ENCODE measurements at places on chromosomes 7 and 10.
A peak's percentile ranks its signal among the peaks of the same experiment; 100 is the strongest.

- no peak for DNase-seq
Measured at GRCh38 chr7:100477871-100478267, 1.1 kb downstream of the TSC22D4 start.

DNA sequence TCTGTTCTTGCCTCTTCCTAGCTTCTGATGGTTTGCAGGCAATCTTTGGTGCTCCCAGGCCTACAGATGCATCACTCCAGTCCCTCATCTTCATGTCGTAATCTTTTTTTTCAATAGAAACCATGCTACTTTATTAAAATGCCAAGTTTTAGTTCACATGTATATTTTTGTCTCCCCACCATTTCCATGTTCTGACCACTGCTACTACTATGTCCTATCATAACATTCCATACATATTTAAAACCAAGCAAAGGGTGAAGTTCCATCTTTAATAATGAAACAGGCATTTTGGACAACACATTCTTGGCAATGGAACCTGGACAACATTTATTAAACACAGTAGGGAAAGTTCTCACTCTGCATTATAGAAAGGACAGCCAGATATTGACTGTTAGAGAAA lies 58.8 kb downstream of the ZNF518A start:
- no peak for DNase-seq

GRCh38 chr7:1204460-1205140 lies 28.1 kb upstream of the UNCX start:
- DNase-seq, result no peak

DNA sequence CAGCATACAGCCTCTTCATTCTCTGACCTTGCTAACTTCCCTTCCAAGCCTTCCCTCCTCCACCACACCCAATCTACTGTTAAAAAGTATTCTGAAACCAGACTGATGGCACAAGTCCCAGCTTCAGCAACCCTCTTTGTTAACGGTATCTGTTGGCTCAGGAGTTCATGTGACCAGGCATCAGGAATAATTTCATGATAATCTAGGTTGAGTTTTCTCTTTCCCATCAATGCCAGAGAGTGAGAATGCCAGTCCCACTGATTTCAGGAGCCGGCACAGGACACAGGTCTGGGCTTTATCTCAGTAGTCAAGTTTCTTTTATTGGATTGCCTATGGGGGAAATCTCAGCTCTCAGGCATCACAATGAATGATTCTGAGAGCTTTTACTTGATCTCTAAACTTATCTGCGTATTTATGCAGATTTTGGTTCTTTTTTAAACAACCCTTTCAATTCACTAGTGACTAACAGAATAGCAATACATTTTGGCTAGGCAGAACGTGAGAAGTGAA lies 231.0 kb upstream of the LYZL1 start:
- DNase-seq, result no peak

GRCh38 chr7:159179241-159179640 lies 34.6 kb upstream of the VIPR2 start:
- DNase-seq, result no peak

GRCh38 chr10:3512263-3512662 lies 272.7 kb downstream of the KLF6 start:
- DNase-seq, result no peak

DNA sequence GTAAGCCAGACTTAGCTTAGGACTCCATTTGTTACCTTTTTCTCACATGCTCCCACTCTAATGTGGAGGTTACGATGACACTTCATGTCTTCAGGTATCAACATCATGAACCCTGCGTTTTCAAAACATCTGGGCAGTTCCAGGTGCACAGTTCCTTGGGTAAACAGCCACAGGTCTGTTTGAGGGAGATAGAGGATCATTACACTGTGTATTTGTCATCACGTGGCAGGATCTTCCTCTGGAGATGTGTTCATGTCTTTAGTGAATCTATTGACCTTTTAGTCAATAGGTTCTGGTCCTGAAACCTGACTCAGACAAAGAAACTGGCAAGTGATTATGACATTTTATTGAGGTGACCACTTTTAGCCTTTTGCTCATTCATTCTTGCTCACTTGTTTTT lies 145.5 kb downstream of the ANKRD7 start:
- DNase-seq, result no peak

DNA sequence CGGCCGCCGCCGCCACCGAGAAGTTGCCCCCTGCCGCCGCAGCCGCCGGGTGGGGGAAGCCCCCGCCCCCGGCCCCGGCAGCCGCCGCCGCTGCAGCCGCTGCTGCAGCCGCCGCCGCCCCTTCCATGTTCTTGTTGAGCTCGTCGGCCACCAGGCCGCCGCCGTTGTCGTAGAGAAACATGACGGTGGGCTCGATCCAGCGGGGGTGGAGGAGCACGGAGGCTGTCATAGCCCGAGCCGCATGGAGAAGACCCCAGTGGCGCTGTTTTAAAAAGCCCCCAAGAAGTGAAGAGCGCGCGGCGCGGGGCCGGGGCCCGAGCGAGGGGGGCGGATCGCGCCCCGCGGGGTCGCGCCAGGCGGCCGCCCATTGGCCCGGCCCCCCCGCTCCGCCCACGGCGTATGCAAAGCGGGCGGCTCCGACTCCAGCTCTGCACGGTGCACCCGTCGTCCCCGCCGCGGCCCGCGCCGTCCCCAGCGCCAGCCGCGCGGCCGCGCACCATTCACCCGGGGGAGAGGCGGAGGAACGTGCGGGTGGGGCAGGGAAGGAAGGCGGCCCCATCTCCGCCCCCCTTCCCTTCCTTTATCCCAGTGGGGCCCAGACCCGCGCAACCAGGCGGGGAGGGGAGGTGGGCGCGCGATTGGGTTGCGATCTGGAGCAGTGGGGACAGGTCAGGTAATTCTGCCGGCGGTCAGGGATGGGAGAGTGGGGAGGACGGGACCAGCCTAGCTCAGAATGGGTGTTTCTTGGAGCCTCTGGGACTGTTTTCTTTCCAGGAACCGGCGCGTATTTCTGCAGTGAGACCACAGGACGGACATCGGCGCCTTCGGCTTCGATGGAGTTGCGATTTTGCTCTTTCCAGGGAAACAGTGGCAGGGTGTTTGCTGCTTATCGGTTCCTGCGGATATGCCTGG lies at the start of gene HOXA13:
Gene HOXA13, minus strand, starts transcription at position 243 of the 912 bp plus-strand sequence. Its CDS starts 14 bp downstream, at position 229.
- DNase-seq, result no peak

DNA sequence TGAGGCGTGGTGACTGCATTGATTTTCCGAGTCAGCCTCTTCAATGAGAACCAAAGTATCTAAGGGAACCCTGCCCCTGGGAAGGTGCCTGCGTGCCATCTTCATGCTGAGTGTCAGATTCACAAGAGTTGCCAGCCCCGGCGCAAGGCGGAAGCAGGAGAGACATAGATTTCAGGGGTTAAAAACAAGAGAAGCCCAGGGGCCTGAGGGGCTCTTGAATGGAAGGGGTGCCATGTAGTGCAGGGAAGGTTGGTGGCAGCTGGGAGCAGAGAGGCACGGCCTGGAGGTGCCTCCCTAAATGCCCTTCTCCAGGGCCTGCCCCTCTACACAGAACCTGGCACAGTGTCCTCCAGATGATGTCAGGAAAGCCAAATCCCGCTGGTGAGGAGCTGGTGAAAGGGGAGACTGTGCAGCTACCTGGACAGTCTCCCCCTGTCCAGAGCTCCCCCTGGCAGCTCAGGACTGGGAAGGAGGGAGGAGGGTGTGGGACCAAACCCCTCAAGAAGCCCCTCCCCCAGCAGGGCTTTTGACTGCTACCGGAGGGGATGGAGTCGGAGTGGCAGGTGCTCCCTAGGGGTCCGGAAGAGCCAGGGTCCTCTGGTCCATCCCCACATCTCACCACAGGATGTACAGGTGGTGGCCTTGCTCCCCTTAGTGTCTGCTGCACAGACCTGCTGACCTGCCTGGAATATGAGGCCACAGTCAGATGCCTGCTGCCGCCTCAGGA lies 137.9 kb downstream of the TCERG1L start:
- DNase-seq, result no peak

GRCh38 chr10:13528123-13528874 lies 515 bp downstream of the BEND7 start:
- DNase-seq, result no peak

DNA sequence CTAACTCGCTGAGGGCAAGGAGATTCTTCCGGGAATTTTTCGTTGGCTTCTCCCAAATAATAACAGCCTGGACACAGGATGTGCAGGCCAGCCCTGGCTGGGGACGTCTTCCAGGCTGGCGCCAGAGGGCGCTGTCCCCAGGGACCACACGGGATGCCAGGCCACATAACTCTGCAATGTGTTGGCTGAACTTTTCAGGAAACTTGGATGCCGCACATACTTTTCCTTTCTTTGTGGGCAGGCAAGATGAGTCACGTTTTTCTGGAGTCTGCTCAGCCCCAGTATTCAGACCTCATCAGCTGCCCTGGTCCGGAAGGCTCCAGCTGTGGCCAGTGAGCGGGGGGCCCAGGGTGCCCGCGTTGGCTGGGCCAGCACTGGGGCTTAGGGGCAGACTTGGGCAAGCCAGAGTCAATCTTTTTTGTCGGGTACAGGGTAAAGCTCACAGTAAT lies 122.7 kb downstream of the PRKAG2 start:
- DNase-seq, result peak; percentile 79

GRCh38 chr7:151119902-151120301 lies 33.6 kb downstream of the AGAP3 start:
- DNase-seq, result no peak

- no peak for DNase-seq
Measured at GRCh38 chr7:115462301-115463015, 540.6 kb downstream of the MDFIC start.

DNA sequence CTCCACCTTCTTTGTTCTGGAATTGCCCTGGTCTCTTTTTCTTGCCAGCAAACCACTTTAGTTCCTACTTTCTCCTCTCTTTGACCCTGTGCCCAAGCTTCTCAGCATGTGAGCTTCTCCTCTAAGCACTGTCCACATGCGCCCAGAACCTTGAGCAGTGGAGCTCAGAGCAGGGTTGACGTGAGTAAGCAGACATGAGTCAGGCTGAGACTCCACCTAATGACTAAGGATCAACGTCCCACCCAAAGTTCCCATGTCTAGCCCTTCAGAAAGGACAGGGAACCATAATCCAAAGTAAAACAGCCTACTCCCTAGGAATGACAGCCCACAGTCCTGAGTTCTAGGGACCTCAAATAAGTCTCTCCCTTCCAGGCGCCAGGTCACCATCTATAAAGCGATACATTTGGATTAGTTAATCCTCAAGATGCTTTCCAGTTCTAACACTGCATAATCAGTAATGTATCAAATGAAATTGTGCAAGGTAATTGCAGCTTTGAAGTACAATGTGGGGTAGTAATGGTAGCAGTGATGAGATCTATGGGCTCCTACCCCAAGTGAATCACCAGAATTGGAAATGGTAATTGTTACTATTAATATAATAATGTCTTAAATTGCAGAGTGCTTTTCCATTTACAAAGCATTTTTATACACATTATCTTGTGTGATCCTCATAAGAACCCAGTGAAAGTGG lies 44.5 kb downstream of the KCNMA1 start:
- DNase-seq, result peak; percentile 60

- DNase-seq, result no peak
Measured at GRCh38 chr7:50119815-50120637, 27.0 kb upstream of the ZPBP start.

DNA sequence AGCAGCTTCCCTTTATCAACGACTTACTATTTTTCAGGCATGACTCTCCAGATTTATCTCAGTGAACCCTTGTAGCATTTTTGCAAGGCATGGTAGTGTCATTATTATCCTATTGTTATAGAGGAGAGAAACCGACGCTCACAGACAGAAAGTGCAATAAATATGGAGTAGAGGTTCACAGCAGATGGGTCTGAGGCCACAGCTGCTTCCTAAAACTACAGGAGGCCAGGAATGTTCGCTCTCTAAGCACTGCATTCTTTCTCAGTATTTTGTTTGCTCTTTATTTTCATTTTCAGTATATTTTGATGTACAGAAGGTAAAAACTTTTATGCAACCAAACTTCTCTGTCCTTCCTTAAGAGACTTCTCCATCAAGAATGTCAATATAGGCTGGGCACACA lies 4.5 kb upstream of the AEBP1 start:
- no peak for DNase-seq

DNA sequence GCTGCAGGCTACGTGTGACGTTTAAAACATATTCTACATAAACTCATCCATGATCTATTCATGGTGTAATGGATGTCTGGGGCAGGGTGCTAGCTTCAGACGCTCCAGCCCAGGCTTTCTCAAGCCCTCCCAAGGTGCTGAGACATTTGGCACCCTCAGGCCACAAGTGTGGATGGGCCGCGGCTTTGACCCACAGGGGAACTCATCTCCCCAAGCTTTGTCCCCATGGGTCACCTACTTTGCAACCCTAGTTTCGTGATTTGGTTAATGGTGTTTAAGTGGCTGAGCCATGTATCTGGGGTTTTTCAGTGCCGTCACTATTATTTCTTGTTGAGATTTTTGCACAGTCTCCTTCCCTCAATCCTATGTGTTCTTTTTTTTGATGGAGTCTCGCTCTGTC lies 66.0 kb downstream of the GRK5 start:
- DNase-seq, result no peak

GRCh38 chr10:71985542-71986250 lies 21.5 kb downstream of the CHST3 start:
- no peak for DNase-seq

GRCh38 chr7:69617364-69617763 lies 19.1 kb downstream of the AUTS2 start:
- no peak for DNase-seq

DNA sequence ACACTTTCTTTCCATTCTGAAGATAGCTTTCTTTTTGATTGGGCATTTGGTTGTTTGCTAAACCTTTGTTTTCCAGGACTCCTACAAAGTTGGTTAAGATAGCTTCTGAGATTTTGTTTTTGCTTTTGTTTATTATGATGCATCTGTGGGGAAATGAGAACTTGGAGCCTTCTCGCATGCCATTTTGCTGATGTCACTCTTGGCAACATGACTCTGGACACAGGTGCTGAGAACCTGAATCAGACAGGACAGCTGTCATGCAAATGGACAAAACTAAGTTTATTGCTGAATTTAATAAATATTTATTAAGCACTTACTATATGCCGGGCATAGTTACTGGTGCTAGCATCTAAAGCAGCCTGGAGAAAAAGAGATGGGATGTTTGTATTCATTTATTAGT lies 274.1 kb downstream of the ZEB1 start:
- no peak for DNase-seq

- DNase-seq, result no peak
Measured at GRCh38 chr7:69430384-69431021, 167.8 kb upstream of the AUTS2 start.

- DNase-seq, result no peak
Measured at GRCh38 chr10:98481404-98481945, 34.7 kb upstream of the HPS1 start.

DNA sequence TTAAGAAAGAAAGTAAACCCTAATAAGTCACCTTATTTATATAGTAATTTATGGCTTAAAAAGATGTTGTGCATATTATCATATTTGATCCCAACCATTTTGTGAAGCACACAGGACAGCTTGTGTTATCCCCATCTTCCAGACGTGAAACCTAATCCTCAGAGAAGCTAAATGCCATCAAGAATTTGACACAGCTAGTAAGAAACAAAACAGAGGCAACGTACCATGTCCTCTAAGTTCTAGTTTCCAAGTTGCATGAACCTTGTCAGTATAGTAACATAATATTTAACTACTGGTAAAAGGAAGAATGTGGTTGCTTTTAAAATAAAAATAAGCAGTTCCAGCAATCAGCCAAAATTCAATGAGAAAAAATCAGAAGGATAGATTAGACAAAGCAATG lies 41.5 kb downstream of the PTN start:
- no peak for DNase-seq
